SK-N-SH (cell line): ENCODE measurements at places on chromosomes 2 and 18. TPM values are rescaled to one million over a fixed set of nuclear protein-coding genes. Genes with fewer than 3 reads are reported as not detected.
A peak's percentile ranks its signal among the peaks of the same experiment; 100 is the strongest.

GRCh38 chr2:237298151-237299118 is 115.5 kb downstream of the COL6A3 start:
- DNase-seq: peak; percentile 33

DNA sequence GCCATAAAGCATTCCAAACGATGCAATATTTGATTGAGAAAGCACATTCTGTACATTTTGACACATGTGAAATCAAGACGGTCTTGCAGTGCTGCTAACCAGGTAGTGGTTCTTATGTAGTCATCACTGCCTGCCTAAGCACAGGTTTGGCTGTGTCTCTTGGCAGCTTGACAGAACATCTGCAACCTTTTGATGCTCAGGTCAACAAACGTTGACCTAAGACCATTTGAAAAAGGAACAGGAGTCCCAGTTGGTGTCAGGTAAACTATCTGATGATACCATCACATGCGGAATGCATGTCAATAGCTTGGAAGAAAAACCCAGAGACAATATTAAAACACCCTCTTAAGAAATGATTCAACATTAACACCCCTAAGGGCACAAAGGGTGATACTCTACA is 80.7 kb downstream of the L3MBTL4 start:
- DNase-seq: no peak

GRCh38 chr2:121202541-121203310 is 82.3 kb downstream of the TFCP2L1 start:
- no peak for DNase-seq

DNA sequence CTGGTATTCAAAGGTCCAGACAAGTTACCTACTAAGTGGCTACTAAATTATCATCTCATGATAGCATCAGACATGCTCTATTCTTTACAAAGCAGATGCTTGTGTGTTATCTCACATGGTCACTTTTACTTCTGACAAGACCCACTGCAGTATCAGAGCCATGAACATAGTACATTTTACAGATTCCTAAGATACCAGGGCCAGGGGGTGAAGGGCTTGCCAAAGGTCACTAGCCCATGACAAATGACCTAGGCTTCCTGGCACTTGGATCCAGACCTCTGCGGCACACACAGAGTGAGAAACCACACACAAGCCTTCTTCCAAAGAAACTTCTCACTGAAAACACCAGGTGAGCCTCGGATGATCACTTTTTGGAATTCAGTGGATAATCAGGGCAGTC is 446.8 kb downstream of the EIPR1 start:
- no peak for DNase-seq

DNA sequence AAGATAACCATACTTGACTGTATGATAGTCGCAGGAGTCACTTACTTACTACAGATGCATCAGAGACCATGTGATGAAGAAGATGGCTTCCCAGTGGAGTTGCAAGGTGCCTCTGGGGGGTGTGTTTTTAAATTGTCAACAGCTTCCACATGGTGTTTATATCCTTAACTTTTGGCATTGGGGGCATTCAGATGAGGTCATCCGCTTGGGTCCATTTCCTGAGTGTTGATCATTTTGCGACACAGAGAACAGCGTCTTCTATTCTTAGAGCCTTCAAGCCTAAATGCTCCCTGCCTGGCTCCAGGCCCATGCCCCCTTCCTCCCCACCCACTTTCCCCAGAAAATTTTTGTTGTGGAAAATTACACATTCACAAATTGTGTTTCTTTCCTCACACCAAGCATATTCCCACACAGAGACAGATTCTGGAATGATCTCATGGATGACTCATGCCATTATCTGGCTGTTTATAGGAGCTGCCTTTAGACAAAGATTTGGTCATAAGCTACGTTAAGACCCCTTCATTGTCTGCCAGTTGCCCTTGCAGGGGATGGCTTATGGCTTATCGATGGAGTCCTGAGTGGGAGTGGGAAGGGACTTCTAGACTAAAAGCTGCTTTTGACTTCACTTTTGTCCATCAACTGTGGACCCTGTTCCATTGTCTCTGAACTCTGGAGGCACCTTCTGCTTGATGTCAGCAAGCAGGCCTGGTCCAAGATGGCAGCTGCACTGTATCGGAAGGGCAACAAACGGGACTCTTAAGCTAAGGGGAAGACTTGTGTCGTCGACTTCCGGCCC is 91.8 kb downstream of the CABLES1 start:
- DNase-seq: no peak

DNA sequence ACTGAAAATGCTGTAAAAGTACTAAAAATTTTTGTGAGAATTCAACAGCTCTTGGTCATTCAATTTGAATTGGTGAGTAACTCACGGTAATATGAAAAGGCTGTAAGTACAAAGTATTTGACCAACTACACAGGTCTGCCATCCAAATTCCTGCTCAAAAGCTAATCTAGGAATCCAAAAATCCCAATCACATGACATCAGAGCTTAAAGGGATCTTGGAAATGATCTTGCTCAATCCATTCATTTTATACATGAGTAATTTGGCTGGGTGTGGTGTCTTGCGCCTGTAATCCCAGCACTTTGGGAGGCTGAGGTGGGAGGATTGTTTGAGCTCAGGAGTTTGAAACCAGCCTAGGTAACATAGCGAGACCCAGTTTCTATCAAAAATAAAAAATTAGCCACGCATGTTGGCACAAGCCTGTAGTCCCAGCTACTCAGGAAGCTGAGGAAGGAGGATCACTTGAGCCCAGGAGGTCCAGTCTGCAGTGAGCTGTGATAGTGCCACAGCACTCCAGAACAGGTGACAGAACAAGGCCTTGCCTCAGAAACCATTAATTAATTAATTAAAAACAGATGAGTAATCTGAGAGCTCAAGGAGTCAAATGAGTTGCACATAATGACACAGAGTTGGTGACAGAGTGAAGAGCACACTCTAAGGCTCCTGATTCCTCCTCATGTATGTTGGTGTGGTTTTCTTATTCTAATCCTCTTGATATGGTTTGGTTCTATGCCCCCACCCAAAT is 19.8 kb downstream of the SPIRE1 start:
- no peak for DNase-seq

DNA sequence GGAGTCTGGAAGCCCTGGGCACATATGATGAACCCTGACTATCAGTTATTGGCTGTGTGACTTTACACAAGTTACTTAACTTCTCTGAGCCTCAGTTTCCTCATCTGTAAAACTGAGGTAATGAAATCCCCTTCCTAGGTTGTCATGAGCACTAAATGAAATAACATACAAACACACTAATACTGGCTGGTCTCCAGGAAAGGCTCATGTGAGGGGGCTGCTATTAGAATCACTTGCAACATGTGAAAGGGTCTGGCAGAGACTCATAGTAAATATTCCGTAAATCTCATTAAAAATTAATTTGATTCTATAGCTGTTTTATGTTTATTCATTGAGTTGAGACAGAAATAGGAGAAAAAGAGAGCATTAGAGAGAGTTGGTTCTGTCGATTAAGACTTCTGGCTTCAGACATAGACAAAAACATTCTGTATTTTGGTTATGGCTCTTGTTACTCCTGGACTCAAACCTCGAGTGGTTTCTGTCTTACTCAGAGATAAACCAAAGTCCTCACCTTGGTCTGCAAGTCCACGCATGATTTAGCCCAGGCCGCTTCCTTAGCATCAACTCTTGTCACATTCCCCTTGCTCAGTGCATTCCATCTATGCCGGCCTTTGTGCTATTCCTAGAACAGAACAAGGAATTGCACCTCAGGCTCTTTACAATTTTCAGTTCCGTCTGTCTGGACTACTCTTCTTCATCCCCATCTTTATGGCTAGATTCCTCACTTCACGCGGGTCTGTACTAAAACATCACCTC is 139.1 kb downstream of the NXPH2 start:
- no peak for DNase-seq

DNA sequence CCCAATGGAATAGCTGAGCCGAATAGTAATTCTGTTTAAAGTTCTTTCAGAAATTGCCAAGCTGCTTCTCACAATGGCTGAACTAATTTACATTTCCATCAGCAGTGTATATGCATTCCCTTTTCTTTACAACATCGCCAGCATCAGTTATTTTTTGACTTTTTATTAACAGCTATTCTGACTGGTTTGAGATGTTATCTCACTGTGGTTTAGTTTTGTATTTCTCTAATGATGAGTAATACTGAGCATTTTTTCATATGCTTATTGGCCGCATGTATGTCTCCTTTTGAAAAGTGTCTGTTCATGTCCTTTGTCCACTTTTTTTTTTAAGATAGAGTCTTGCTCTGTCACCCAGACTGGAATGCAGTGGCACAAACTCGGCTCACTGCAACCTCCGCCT is 100.7 kb downstream of the C2orf74 start:
- DNase-seq: no peak

- no peak for DNase-seq
These were observed 186.7 kb downstream of the KLHL29 start for GRCh38 chr2:23571527-23572282.

GRCh38 chr2:106085181-106085940 is 108.7 kb downstream of the UXS1 start:
- no peak for DNase-seq

DNA sequence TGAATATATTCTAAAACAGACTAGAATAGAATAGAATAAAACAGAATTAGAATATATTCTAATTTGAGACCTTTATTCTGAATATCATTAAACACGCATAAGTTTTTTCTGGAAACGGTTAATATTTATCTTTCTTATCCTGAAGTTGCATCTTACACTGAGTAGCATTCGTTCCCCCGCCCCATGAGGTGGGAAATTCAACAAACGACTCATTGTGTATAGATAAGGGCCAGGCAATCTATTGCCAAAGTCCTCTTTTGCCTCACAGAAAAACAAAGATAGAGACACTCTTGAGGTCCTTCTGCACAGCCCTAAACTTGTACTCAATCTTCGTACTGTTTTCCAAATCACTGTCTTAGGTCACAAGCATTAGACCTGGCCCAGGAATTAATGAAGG is 98.1 kb downstream of the COL6A3 start:
- DNase-seq: no peak

- DNase-seq: no peak
These were observed 32.1 kb downstream of the PLEKHM3 start for GRCh38 chr2:207993151-207993763.

- no peak for DNase-seq
These were observed 23.7 kb upstream of the SPTBN1 start for GRCh38 chr2:54432251-54433015.

GRCh38 chr2:111704246-111704645 is 179.7 kb downstream of the ANAPC1 start:
- DNase-seq: no peak

- no peak for DNase-seq
These were observed 365.9 kb upstream of the TRIB2 start for GRCh38 chr2:12350821-12351220.

- no peak for DNase-seq
These were observed 88.2 kb upstream of the LCLAT1 start for GRCh38 chr2:30358842-30359241.

DNA sequence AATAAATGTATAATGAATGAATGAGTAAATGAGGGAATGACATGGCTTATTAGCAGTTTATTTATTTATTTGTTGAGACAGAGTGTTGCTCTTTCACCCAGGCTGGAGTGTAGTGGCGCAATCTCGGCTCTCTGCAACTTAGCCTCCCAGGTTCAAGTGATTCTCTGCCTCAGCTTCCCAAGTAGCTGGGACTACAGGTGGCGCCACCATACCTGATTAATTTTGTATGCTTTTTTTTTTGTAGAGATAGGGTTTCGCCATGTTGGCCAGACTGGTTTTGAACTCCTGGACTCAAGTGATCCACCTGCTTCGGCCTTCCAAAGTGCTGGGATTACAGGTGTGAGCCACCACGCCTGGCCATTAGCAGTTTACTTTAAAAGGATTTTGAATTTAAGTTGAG is 100.3 kb upstream of the CAVIN2 start:
- DNase-seq: no peak

DNA sequence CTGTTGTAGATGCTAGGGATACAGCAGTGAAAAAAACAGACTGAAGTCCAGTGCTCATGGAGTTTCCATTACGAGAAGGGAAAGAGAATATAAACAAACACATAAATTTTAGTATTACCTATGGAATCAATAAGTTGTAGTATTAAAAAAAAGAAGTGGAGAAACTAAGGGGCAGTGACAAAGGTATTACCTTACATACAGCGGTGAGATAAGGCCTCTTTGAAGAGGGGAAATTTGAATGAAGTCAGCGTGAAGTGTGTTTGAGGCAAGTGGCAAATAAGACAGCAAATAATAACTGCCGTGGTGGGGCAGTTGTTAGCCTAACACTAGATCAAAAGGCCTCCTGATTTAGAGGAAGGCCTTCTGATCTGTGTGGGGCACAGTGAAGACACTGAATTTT is 57.9 kb downstream of the TLK1 start:
- DNase-seq: no peak

GRCh38 chr2:152448606-152449005 is 113.6 kb downstream of the FMNL2 start:
- no peak for DNase-seq

DNA sequence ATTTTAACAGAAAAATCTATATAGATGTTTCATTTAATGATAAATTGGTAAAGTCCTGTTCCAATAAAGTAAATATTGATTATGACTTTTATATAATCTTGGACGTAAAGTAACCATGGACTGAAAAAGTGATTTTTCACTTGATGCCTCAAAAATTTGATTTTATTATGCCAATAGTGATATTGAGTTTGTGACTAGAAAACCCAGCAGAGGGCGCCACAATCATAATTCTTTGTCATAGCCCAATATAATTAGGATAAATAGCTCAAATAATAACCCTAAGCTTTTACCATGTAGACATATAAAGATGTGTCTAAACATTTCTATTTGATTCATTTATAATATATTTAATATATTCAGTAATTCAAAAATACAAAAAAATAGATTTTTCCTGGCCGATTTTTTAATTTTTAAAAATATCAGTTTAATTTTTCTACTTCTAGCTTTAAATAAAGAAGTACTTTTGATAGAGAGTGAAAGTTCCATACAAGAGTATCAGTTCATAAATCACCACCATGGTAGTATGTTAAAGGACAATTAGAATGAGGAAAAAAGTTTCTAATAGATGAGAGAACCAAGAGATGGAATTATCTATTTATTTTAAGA is 30.7 kb downstream of the CAMKMT start:
- peak; percentile 41 for DNase-seq

DNA sequence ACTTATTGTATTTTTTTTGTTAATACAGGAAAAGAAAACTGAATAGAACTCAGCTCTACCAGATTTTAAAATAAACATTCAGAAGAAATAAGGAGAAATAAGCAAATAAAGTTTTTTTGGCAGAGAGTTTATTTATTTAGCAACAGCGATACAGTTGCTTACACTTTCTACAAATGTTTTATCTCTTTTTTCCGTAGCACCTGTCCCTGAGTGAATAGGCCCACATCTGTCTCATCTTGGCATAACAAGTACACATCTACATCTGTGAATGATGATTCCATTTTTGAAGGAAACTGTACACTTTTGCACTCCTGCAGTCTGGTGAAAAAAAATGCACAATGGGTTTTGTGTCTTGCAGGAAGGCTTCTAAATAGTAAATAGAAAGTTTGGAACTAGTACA is 783.6 kb upstream of the ZEB2 start:
- DNase-seq: no peak

GRCh38 chr2:209933499-209934483 is 68.6 kb upstream of the RPE start:
- no peak for DNase-seq

ACMSD gene
- polyA plus RNA-seq: not detected in 2 replicates

BCL11A gene
- polyA plus RNA-seq: 1.9 and 2.4 TPM in 2 replicates

GPR75 gene
- 1.8 and 2.4 TPM in 2 replicates for polyA plus RNA-seq

KIF1A gene
- 0.21 and 0.32 TPM in 2 replicates for polyA plus RNA-seq

ITM2C gene
- polyA plus RNA-seq: 288 and 290 TPM in 2 replicates

ASNSD1 gene
- 15.5 and 19.5 TPM in 2 replicates for polyA plus RNA-seq

NYAP2 gene
- polyA plus RNA-seq: not detected in 2 replicates

SP5 gene
- not detected in 2 replicates for polyA plus RNA-seq

SPAST gene
- 6.1 and 6.8 TPM in 2 replicates for polyA plus RNA-seq

CGREF1 gene
- polyA plus RNA-seq: 17.1 and 18.3 TPM in 2 replicates

CCDC74A gene
- polyA plus RNA-seq: 16.6 and 21.3 TPM in 2 replicates
